H1 (cell line): ENCODE measurements at places on chromosomes 4 and X. TPM values are rescaled to one million over a fixed set of nuclear protein-coding genes. Genes with fewer than 3 reads are reported as not detected.

- no peak for DNase-seq
- H3K36me3 ChIP-seq = no peaks in the 10 kb centered on the region
- no peak overlapping the region for H3K27ac ChIP-seq
- H3K4me1 ChIP-seq = no peaks in the 10 kb centered on the region
- H3K27me3 ChIP-seq = no peaks in the 10 kb centered on the region
Measured at GRCh38 chr4:72945719-72946336, 123.7 kb downstream of the COX18 start.

- no peak overlapping the region for H3K4me3 ChIP-seq
- no peaks in the 10 kb centered on the region for H3K4me1 ChIP-seq
- no peaks in the 10 kb centered on the region for H3K27me3 ChIP-seq
- no peak overlapping the region for H3K27ac ChIP-seq
Measured at GRCh38 chrX:97401154-97401553, 517.4 kb downstream of the RPA4 start.

DNA sequence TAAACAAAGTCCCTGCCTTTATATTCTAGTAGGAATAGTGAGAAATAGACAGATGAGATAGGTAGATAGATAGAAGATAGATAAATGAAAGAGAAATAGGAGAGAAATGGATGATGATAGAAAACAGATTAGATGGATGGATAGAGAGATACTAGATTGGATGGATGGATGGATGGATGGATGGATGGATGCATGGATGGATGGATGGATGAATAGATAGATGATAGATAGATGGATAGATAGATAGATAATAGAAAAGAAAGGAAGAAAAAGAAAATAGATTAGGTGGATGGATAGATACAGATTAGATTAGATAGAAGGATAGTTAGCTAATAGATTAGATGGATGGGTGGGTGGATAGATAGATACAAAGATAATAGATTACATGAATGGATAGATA lies 33.2 kb upstream of the WDR17 start:
- no peak overlapping the region for H3K4me3 ChIP-seq
- H3K4me1 ChIP-seq = no peaks in the 10 kb centered on the region
- no peaks in the 10 kb centered on the region for H3K27me3 ChIP-seq
- H3K36me3 ChIP-seq = no peaks in the 10 kb centered on the region

- peaks cover 15% of the 10 kb centered on the region for H3K4me1 ChIP-seq
- no peaks in the 10 kb centered on the region for H3K36me3 ChIP-seq
- H3K4me3 ChIP-seq = peak overlapping the region; percentile 46; the same call in 1 of the 2 replicates
- H3K27me3 ChIP-seq = no peaks in the 10 kb centered on the region; the same call in 1 of the 2 replicates
- H3K27ac ChIP-seq = peak overlapping the region; percentile 86
Measured at GRCh38 chr4:123505095-123506010, 108.8 kb downstream of the SPRY1 start.

DNA sequence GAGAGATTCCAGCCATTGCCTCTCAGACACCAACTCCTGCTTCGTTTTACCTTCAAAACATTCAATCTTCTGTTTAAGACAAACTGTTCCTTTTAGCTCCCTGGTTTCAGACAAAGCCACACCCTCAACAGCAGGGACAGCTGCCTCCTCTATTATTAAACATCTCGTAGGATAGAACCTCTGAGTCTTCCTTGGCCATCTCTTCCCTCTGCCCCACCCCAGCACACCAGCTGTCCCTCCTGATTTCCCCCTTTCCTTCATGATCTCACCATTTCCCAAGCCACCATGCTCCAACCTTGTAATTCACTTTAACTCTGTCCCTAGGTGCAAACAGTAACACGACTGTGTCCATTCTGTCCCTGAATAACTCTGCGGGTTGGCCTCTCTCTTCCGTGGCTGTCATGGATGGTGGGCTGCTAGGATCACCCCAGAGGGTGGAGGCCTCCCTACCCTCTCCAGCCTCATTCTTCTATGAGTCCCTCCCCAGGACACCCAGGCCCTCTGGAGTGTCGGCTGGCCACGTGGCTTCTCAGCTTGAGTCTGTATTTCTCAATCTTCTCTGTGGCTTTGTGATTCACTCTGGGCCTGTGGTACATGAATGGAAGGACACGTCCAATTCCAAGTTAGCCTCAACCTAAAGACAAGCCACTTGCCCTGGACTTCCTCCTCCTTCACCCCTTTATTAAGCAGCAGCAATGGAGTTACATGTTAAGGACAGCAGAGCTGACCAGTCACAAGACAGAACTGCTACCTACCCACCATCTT lies 349.9 kb downstream of the FBXW7 start:
- no peaks in the 10 kb centered on the region for H3K27me3 ChIP-seq
- no peak for DNase-seq
- H3K4me3 ChIP-seq = no peak overlapping the region
- H3K27ac ChIP-seq = no peak overlapping the region
- H3K36me3 ChIP-seq = no peaks in the 10 kb centered on the region
- no peaks in the 10 kb centered on the region for H3K4me1 ChIP-seq

DNA sequence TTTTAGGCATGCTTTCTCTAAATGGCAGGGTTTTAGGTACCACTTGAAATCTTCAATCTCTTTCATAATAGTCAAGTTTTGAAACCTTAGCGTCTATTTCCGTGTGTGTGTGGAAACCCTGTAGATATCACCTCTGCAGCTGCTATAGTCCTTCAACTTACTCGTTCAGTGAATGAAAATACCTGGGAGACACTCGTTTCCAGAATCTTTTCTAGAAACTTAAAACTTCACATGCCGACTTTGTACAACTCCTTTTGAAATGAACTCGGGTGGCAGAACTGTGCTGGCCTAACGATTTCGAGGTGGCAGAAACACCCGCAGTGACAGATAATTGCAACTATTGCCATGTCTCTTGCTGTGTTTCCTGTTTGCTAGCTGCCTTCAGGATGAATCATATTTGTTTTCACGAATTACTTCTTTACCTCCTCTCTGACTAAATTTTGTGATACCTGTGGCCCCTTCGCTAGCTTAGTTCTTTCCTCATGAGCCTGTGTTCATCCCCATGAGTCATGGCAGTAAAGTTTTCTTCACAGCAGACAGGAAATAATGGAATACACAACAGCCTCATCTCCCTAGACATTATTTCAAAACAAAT lies 104.7 kb upstream of the SMIM10 start:
- no peak overlapping the region for H3K27ac ChIP-seq
- DNase-seq = no peak
- H3K4me3 ChIP-seq = no peak overlapping the region
- no peaks in the 10 kb centered on the region for H3K4me1 ChIP-seq

- H3K4me3 ChIP-seq = no peak overlapping the region
- H3K27ac ChIP-seq = no peak overlapping the region
- DNase-seq = no peak
- H3K27me3 ChIP-seq = no peaks in the 10 kb centered on the region
- H3K4me1 ChIP-seq = no peaks in the 10 kb centered on the region
- H3K36me3 ChIP-seq = no peaks in the 10 kb centered on the region
Measured at GRCh38 chr4:154003378-154003777, 214.5 kb upstream of the SFRP2 start.

PAGE1 gene
- not detected in 2 replicates for total RNA-seq

EMCN gene
- not detected in 2 replicates for total RNA-seq
